Gastroesophageal sphincter (tissue), 4 donors: ENCODE measurements at places on chromosomes 6 and 20. TPM values are rescaled to one million over a fixed set of nuclear protein-coding genes. Genes with fewer than 3 reads are reported as not detected.

DNA sequence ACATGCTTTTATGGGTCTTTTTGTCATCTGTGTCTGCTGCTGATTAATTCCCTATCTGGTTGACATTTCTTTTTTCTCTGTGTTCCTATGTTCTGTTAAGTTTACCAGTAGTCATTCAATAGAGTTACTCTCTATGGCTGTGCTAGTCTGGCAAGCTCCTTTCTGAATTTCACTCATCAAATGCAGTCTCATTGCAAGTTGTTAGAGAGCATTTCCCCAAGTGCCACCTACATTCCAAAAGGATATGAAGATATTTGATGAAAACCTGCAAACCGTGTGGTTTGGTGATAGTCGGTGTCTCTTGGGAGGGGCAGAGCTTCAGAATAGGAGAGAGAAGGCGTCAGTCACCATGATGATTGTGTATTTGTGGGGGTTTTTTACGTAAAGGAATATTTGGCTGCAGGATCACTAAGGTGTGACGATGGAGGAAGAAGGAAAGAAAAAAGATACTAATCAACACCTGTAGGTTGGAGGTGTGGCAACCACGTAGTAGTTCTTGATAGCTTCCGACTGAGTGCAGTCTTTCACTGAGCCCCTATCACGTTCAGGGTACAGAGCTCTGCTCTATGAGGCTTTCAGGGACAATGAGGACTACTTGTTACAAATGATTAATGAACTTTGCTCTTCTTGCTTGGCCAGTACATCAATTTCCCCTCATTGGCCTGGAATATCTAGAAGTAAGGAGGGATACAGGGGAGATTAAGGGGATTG, 73.1 kb upstream of the TNFAIP3 start:
- ATAC-seq: no peak

- ATAC-seq: peak; percentile 52
Measured at GRCh38 chr6:111781041-111781708, 92.1 kb downstream of the FYN start.

DNA sequence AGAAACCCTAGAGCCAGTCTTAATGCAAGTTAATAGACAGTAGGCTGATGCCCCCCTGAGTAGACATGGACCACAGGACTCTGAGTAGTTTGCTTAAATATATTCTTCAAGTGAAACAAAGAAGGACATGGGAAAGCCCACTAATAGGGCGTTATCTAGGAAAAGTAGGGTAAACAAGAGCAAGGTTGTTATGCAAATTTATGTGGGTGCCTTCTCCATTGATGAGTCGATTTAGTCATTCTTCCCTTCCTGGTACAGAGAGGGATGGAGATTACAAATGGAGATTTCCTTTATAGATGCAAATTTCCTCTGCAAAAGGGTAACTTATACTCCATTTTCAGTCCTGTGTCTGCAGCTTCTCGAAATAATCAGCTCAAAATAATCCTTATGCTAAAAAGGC, 262.0 kb downstream of the CD83 start:
- ATAC-seq: no peak

DNA sequence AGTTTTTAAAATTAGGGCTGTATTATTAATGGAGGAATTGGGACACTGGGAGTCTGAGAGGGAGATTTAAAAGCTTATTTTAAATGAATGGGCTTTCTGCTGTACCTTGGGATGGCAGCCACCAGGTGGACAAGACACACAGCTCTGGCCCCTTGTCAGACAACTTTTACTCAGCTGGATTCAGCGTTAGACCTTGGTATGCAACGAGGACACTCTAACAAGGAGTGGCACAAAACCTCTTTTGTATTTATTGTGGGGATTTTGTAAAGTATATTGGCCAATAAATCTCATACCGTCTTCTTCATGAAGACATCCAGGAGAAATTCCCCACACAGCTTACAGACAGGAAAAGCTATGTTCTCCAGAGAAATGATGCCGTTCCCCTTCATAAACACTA, 105.7 kb downstream of the LCA5 start:
- no peak for ATAC-seq

GRCh38 chr6:143652841-143653331, 24.9 kb upstream of the PHACTR2 start:
- ATAC-seq: peak; percentile 28

- no peak for ATAC-seq
Measured at GRCh38 chr6:41466437-41466990, 79.7 kb upstream of the FOXP4 start.

DNA sequence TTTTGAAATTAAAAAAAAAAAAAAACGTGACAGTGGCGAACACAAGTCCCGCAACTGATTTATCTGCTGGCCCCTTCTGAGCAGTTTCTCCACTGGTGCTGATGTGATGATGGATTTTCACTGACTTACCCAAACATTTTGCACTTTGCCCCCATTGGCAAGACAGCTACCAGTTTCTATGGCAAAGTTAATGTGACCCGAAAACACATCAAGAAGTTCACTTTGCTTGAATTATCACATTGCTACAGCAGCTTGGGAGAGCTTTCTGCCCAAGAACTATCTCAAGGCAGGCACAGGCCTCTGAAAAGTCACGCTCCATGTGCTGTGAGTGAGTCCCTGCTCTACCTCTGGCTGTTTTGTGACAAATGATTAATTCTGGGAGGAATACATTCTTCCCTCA, 127.9 kb upstream of the EDN1 start:
- ATAC-seq: no peak

DNA sequence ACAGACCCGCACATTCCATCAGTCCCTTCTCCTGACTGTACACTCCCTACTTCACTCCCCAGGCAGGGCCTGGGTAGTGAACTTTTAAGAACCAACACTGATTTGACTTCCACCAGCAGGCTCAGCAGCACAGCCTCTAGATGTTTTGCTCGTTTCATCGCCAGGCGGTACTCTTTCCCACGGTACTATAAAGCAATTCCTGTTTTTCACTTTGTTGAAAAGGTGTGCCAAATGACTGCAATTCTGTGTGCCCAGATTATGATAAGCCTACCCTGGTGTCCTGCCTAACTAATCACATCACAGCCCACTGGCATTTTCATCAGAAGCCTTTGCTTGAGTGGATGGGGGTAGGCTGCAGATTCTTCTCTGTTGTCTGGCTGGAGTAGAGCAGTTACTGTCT, 12.9 kb upstream of the WTAP start:
- no peak for ATAC-seq

DNA sequence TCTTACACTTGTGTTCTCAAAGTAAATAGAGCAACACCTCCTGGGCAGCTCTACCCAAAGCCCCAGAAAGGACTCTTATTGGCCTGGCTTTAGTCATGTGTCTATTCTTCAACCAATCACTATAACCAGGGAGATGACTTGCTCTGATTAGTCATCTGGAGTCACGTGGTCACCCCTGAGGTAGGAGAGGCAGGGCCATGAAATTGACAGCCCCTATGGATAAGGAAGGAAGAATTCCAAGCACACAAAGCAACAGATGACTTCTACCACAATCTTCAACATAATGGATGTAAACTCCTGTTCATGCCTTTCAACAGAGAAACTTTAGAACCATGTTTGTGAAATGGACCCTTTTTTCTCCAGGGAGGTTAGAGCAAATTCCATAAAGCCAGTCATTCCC, 24.6 kb upstream of the EYA2 start:
- ATAC-seq: no peak

DNA sequence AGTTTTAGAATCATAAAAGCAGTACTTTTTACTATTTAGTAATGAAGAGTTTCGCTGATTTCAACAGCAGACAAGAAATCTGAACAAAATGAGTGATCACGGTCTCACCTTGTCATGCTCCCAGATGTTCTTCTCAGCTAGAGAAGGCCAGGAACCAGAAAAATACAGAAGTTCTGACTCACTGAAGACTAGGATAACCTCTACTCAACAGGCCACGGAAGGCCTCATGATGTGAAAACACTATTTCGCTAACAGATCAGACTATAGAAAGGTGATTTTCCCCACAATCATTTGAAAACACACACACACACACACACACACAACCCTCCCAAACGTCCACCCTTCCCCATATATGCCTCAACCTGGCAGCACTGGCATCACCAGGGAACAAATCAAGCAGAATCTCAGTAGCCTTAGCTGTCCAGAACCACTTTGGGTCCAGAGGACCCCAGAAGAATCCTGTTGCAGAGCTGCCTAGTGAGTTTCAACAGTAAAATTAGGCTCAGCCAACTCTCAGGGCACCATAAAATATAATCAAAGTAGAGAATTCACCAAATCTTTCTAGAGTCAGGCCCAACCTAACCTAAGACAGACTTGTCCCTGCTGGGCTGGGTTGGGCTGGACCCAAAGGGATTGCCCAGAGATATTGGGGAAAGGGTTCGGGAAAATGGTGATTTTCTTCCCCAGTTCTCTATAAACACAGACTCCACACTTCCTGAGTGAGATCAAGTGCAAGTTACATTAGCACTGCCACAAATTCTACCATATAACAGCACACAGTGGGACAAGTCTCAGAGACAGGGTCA, 7.9 kb downstream of the EXOC2 start:
- no peak for ATAC-seq

GRCh38 chr20:47549671-47550070, 48.0 kb downstream of the NCOA3 start:
- ATAC-seq: no peak

GRCh38 chr6:143125455-143125854, 64.8 kb downstream of the AIG1 start:
- ATAC-seq: no peak

DNA sequence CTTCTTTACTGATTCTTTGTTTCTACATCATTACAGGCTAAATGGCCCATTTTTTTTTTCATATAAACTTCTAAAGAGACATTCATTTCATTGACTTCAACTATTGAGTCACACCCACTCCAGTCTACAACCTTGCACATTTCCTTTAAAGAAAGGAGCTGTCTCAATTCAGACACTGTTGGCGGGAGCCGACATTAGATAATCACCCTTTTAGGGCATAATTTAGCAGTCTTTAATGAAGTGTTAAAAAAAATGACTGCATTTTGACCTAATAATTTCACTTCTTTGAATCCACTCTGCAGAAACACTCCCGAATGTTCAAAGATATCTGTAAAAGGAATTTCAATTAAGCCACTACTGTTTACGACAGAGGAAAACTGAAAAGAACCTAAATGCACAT, 1.5 kb downstream of the EPM2A start:
- no peak for ATAC-seq

DNA sequence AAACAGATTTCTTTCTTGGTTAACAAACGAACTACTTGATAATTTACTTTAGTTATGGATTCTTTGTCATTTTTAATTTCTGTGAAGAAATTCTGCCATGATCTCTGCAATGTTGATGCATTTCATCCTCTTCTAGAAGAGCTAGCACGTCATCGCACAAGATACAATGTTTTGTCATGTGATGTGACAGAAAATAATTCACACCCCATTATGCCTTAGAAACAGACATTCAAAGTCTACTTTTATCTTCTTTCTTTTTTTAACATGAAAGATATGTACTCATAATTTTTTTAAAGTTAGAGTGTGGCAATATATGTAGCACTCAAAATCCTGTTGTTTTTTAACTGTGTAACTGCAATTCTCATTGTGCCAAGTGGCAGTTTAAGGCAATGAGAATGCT, 39.6 kb upstream of the NELFCD start:
- no peak for ATAC-seq

DNA sequence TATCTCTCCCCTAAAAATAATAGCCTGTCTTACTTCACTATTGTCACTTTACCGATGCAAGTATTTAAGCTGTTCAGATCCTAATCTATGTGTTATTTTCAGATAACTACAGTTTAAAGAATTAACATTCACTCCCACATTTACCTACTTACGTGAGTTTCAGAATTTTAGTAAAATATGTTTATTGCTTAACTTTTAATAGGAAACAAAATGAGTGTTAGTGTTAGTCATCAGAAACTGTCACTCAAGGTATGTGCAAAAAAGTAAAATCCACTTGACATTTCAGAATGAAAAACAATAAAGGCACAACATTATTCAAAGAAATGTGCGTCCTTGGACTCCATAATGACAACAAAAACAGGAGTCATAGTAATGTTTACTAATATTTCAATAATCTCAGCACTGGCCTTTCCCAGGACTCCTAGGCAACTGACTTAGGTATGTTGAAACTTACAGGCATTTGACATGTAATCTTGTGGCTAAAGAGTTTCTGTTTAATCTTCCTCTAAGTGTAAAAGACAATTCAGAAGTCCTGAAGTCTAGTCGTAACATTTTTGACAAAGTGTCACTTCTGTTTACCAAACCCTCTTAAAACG, 4.5 kb downstream of the ATXN1 start:
- no peak for ATAC-seq

Gene WFDC5
- total RNA-seq: not detected

Gene ATAT1
- 2.6 TPM for total RNA-seq

Gene PAK5
- 0.05 TPM for total RNA-seq

Gene CCN6
- total RNA-seq: not detected

Gene HLA-DQA1
- total RNA-seq: 1.7 TPM

Gene GSTA2
- 1.4 TPM for total RNA-seq

Gene FAM209B
- total RNA-seq: not detected

Gene SIRT5
- 13.1 TPM for total RNA-seq

Gene TAPBP
- total RNA-seq: 74.9 TPM

Gene EPB41L1
- total RNA-seq: 39.1 TPM

Gene HLA-DPA1
- total RNA-seq: 27.1 TPM

Gene FAM83C
- 1.4 TPM for total RNA-seq
